ENCODE measurements at places on chromosomes 5 and 9. TPM values are rescaled to one million over a fixed set of nuclear protein-coding genes. Genes with fewer than 3 reads are reported as not detected.

The PAPPA gene
- total RNA-seq, result 3.2 TPM

The FOXD4L6 gene
- total RNA-seq, result not detected

The PHPT1 gene
- 386 TPM for total RNA-seq

The SUSD1 gene
- 6.5 TPM for total RNA-seq

DNA sequence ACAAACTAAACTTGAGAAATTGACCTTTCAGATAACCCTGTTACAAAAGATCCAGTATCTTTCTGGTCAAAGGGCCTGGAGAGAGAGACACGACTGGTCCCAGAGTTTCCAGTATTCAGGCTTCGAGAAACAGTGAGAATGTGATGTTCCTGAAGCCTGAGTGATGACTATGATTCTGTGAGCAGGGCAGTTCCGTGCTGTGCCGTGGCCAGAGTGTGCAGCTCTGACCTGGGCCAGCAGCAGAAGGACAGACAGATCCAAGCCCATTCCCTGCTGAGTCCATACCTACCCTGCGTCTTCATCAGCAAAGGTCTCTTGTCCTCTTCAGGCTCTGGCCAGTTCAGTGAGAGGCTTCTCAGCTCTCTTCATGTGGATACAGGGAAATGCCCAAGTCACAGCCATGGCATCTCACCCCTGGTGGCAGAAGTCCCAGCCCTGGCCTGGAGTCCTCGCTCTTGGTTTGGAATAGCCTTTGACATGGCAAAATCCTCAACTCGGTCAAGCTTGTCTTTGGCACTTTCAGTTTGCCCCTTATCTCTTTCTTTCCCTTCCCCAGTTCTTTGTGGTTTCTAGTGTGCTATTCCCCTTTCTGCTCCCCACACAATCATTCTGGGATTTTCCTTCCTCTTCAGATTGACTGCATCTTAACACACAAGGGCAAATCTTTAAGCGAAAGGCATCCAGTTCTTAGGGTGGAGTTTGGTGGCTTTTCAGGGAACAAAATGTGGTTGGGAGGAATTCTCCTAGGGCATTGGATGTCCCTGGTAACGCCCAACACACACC, 107.7 kb downstream of the LIFR start:
- H3K27ac ChIP-seq, result peak overlapping the region; percentile 4
- H3K4me3 ChIP-seq, result no peak overlapping the region
- H3K36me3 ChIP-seq, result no peaks in the 10 kb centered on the region

GRCh38 chr5:150313501-150313900, 10.8 kb upstream of the ARSI start:
- H3K27me3 ChIP-seq, result no peaks in the 10 kb centered on the region
- H3K27ac ChIP-seq, result no peak overlapping the region
- no peak for DNase-seq
- no peaks in the 10 kb centered on the region for H3K36me3 ChIP-seq
- no peak overlapping the region for H3K4me3 ChIP-seq

DNA sequence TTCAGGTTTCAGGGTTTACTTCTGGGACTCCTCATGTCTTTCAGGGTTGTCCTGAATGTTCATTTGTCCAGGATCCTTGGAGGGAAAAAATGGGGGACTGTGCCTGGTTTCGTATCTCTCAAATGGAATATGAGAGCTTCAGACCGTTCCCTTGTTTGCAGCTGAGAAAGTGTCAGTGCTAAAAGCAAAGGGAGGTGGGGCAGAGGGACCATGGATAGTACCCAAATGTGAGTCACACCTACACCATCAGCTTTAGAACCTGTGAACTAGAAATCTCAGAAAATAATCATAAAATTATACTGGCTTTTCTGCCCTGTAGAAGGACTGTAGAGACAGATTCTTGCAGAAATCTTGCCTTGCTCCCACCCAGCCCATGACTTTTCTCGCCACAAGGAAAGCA, 84.3 kb upstream of the TAF11L2 start:
- no peak overlapping the region for H3K4me3 ChIP-seq
- H3K4me1 ChIP-seq, result no peaks in the 10 kb centered on the region
- H3K36me3 ChIP-seq, result no peaks in the 10 kb centered on the region
- H3K27ac ChIP-seq, result no peak overlapping the region

- H3K36me3 ChIP-seq, result no peaks in the 10 kb centered on the region
- H3K4me1 ChIP-seq, result no peaks in the 10 kb centered on the region
- no peaks in the 10 kb centered on the region for H3K27me3 ChIP-seq
- H3K4me3 ChIP-seq, result no peak overlapping the region
- no peak overlapping the region for H3K27ac ChIP-seq
- DNase-seq, result no peak
These were observed 1019.0 kb downstream of the CDH18 start for GRCh38 chr5:18968966-18969365.

DNA sequence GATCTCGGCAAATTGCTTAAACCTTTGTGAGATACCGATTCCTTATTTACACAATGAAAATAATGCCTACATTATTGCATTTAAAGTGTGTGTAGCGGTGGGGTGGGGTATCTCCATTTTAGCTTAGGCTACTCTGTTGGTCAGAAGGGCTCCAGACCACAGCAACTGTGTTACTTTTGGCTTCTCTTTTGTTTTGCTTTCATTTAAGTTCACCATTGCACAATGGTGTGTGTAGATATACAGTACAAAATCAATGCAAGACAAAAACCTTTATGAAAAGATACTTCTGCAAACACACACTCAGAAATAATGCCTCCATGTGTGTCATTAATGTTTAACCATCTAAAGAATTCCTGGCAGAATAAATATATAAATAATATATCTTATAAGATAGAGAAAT, 279.4 kb downstream of the FBXL17 start:
- H3K27me3 ChIP-seq, result no peaks in the 10 kb centered on the region
- peaks cover 4% of the 10 kb centered on the region for H3K4me1 ChIP-seq
- DNase-seq, result no peak
- H3K27ac ChIP-seq, result no peak overlapping the region
- H3K36me3 ChIP-seq, result no peaks in the 10 kb centered on the region
- H3K4me3 ChIP-seq, result no peak overlapping the region

- H3K27me3 ChIP-seq, result no peaks in the 10 kb centered on the region
- no peak overlapping the region for H3K4me3 ChIP-seq
- H3K36me3 ChIP-seq, result no peaks in the 10 kb centered on the region
- no peak for DNase-seq
- no peak overlapping the region for H3K27ac ChIP-seq
- H3K4me1 ChIP-seq, result no peaks in the 10 kb centered on the region
These were observed 17.5 kb downstream of the LCP2 start for GRCh38 chr5:170280011-170280493.

GRCh38 chr5:16160706-16161105, 18.9 kb downstream of the MARCHF11 start:
- no peaks in the 10 kb centered on the region for H3K4me1 ChIP-seq
- no peak overlapping the region for H3K4me3 ChIP-seq
- H3K27me3 ChIP-seq, result no peaks in the 10 kb centered on the region
- DNase-seq, result no peak
- no peaks in the 10 kb centered on the region for H3K36me3 ChIP-seq

All from heart left ventricle (tissue), 16 donors.